ENCODE measurements at places on chromosomes 1 and 21.

- DNase-seq, result no peak
These were observed 10.5 kb upstream of the LMO4 start for GRCh38 chr1:87318056-87318650.

DNA sequence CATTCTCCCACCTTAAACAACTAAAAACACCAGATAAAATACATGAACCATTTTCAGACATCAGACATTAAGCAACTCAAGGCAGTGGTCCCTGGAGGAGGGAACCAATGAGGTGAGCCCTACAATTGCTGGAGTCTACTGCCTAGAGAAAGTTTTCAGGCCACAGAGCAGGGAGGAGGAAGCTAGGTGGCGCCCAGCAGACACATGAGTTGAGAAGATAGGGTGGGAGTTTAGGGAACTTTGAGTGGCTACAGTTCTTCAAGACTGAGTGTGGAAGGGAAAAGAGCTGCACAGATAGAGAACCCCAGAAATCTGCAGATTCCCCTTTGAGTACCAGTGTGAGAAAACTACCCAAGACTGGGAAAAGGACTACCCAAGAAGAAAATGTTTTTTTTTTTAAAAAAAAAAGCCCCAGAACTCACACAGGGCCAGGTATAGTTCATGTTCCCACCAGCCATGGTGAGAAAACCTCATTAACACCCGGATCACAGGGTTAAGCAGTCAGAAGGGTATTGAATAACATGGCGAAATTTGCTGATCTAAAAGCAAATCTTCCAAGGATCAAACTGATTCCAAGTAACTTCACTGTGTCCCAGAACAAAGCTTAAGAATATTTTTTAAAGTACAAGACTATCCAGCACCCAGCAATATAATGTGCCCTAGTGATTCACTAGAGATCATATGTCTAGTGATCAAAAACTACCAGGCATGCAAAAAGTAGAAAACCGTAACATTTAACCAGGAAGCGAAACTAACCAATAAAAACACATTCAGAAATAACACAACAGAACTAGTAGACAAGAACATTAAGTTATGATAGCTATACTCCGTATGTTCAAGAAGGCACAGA is 12.0 kb downstream of the ALDH9A1 start:
- DNase-seq, result no peak

DNA sequence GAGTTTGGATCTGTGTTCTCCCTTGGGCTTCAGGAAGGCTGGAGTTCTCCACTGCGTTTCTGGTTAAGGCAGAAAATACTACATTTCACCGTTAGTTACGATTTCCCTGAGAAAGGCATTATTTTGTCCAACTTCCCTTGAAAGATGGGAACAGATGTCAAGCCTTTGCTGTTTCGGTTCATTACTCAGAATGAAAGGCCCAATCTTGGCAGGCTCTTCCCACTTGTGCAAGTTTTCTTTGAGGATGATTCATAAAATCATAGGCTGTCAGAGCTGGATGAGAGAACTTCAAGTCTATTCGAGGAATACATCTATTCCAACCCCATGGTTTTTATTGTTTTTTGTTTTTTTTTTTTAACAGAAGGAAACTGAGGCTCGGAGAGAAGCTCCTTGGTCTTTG is 205.2 kb downstream of the GRIK3 start:
- no peak for DNase-seq

GRCh38 chr1:180221462-180221861 is 8.6 kb upstream of the LHX4 start:
- DNase-seq, result no peak

DNA sequence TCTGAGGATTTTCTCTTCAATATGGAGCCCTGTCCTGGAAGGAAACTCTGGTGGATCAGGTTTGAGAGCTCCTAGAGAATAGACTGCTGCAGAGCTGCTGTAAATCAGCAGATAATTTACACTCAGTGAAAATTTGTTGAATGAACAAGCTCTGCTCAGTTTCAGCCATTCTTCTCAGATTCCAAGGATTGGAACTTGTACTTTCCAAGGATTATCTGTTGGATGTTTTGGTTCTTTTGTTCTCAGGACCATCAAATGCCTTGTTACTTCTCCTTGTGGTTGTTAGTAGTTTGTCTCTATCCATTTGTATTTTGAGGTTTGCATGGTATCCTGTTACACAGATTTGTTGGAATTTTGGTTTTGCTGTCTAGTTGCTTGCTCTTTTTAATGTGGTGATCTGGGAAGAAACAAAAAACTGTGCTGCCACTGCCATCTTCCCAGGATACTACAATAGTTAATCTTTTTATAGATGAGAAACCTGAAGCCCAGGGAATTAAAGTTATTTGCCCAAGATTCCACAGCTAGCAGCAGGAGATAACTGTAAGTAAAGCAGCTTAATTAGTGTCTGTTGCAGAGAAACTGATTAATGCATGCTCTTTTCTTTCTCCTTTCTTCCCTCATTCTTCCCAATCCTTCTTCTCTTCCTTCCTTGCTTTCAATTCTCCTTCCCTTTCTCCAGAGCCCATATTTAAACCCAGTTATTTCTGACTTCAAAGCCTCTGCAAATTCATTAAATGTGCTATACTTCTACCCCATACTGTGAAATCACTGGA is 21.7 kb upstream of the KIFAP3 start:
- DNase-seq, result no peak

DNA sequence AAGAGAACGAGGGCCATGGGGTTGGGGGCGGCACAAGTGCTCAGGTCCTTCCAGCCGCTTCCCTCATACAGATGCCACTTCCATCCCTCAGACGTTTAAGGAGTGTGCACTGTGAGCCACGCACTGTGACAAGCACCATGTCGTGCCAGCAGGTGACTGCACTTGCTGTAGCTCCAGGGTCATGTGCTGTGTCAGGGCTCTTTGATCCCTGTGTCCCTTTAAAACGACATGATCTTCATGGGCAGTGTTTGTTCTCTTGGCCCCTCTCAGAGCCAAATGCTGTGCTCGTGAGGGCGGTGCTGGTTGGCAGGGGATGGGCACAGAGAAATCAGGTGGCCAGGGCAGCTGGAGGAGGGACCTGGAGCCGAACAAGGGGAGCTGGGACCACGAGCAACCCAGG is 19.9 kb downstream of the IL10RB start:
- no peak for DNase-seq

DNA sequence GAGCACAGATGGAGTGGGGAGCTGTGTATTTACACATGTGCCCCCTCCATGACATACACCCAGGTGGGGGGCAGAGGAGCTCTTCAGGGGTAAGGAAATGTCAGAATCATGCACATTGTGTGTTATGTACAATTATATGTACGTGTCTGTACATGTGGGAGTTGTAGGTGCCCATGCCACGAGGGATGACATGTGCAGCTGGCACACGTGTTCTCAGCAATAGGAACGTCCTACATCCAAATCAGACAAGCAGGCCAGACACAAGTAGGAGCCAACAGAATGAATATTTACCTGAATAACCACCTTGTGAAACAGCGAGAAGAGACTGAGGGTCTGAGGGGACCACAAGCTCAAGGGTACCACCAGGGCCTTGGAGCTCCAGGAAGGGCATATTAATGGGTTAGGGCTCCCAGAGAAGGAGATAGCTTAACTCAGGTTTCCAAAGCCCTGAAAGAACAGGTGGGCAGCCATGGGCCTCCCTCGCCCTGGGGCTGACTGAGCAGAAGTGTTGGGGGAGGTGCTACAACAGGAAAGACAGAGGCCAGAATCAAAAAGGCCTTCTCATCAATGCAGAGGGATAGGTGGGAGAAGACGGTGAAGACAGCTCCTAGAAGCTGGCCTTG is 3.2 kb downstream of the COL16A1 start:
- no peak for DNase-seq

DNA sequence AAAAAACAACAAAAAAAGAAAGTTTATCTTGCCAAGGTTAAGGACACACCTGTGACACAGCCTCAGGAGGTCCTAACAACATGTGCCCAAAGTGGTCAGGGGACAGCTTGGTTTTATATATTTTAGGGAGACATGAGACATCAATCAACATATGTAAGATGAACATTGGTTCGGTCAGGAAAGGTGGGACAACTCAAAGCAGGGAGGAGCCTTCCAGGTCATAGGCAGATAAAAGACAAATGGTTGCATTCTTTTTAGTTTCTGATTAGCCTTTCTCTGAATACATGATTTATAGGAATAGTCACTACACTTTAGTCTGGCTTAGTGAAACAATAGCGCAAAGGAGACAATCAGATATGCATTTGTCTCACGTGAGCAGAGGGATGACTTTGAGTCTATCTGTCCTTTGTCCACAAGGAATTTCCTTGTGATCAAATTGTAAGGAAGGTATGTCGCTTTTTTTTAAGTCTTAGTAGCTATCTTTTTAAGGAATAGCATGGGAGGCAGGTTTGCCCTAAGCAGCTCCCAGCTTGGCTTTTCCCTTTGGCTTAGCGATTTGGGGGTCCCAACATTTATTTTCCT is 23.3 kb upstream of the OVAAL start:
- DNase-seq, result no peak

DNA sequence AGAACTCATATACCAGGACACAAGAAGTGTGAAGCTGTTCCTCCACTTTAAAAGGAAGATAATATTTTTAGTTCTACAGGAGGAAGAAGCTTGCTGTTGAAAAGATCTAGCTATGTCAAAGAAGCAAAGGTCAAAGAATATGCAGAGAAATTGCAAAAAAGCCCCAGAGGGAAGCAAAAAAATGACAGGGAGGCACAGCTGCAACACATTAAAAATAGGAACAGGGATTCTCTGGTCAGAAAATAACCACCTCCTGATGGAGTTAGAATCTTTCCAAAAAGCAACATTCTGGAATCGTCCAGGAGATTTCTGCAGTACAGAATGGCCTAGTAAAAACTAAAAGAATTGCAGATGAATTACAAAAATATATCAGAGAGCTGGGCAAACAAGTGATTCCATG is 238.9 kb upstream of the PRMT6 start:
- DNase-seq, result no peak

GRCh38 chr21:33949516-33950430 is 34.2 kb upstream of the ATP5PO start:
- DNase-seq, result no peak

- peak; percentile 24 for DNase-seq
These were observed 181.3 kb upstream of the SPAG17 start for GRCh38 chr1:118366286-118366685.

GRCh38 chr1:35929730-35930592 is 944 bp upstream of the AGO3 start:
- DNase-seq, result no peak

- no peak for DNase-seq
These were observed 53.6 kb downstream of the ADCY10 start for GRCh38 chr1:167860231-167860923.

- DNase-seq, result no peak
These were observed 251.6 kb upstream of the DUSP10 start for GRCh38 chr1:221993444-221993948.

DNA sequence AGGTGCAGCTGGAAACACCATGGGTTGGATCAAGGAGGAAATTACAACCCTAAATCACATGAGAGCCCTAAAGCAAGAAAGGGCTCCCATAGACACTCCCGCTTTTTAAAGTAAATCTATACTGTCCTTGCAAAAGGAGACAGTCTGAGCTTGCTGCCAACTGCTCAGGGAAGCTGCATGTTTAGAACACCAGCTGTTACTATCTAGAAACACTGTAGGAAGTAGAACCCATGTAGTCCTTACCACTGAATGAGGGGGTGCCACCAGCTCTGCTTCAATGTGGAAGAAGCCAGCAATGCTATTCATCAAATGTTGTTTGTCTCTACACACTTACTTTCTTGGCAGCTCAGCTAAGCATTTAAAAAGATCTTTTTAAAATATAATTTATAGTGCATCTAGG is 79.8 kb downstream of the PIGK start:
- DNase-seq, result no peak

DNA sequence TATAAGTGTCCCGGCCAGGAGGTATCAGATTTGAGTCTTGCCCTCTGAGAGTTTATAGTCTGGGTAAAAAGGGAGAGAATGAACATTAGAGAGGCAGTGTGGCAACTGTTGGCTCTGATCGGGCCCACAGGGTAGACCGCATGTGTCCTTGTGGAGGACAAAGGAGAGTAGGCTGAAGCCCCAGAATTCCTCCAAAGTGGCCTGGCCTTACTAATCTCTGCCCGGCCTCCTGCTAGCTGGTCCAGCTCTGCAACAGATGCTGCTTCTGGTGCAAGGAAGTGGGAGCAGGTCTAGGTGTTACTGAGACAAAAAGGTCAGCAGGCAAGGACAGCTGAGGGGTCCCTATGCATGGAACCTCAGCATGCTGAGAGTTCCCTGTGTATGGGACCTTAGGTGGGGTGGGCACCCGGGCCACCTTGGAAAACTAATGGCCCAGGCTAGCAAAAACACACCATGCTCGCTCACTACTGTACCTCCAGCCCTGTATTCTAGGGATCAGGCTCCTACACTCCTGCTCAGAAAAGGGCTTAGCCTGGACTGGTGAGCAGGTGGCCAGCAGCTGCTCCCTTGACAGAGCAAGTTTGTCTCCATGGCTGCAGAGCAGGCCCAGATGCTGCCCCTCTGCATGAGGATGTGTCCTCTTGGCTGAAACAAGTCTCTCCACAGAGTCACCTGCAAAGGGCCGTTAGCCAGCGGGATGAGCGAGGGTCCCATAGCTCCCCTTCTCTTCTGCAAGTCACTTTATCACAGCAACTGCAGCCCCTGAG is 30.3 kb upstream of the RGS16 start:
- DNase-seq, result no peak

- no peak for DNase-seq
These were observed 221.8 kb downstream of the NTNG1 start for GRCh38 chr1:107362468-107363140.

DNA sequence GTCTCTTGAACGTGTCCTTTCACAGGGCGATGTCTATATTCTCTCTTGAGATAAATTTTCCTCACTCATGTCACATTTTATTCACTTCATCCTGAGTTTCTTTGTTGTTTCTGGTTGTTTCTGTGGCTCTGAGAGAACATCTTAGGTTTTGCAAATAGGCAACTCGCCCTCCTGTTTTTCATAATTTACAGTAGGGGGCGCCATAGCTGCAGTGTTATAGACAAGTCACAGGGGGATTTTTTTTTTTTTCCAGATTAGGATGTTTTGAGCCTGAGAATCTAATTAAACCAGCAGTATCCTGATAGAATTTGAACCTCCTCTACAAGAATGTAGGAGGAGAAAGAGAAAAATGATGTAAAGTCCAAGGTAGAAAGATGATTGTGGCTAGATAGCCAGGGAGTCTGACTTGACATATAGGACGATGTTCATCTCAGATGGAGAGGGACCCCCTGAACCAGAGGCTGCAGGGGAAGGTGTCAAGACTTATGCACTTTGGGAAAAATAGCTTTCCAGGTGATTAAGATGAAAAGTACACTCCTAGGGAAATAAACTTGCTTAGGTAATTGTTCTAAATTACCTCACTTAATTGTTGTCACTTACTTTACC is 76.3 kb downstream of the ZP4 start:
- DNase-seq, result no peak

GRCh38 chr1:156926175-156926574 is 5.7 kb downstream of the LRRC71 start:
- peak; percentile 37 for DNase-seq

- no peak for DNase-seq
These were observed 934 bp downstream of the ASPM start for GRCh38 chr1:197145446-197146024.

All from fibroblast of skin of left quadriceps (primary cell).